ENCODE measurements at places on chromosomes 1 and 21.

- DNase-seq = no peak
These were observed 4.3 kb downstream of the PTPN14 start for GRCh38 chr1:214546886-214547641.

DNA sequence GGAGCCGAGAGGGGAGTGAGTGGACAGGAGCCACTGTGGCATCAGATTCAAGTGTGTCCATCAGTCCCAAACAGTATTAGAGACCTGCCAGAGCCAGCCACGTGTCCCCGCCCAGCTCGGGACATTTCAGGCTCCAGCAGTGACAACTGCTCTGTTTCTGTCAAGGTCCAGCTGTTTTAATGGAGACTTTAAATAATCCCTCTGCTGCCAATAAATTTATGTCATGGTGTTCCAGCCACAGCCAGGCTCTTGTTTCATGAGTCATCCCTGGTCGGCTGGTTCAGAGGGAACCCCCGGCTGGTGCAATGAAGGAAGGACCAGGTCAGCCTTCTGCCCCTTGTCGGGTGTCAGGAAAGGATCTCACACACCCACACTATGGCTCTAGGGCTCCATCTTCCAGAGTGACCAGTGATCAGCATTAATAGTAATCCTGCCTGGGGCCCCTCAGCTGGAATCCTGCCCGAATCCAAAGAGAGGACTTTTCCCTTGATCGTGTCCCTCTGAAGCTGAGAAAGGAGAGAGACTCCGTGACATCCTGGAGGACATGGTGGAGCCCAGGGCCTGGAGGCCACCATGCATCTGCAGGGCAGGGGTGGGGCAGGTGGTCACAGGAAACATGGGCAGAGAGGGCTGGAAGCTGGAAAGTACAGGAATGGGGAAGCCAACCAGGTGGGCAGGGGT is 197.3 kb downstream of the MATN1 start:
- DNase-seq = peak; percentile 52

GRCh38 chr21:46005481-46005881 is 23.9 kb downstream of the COL6A1 start:
- DNase-seq = peak; percentile 4

DNA sequence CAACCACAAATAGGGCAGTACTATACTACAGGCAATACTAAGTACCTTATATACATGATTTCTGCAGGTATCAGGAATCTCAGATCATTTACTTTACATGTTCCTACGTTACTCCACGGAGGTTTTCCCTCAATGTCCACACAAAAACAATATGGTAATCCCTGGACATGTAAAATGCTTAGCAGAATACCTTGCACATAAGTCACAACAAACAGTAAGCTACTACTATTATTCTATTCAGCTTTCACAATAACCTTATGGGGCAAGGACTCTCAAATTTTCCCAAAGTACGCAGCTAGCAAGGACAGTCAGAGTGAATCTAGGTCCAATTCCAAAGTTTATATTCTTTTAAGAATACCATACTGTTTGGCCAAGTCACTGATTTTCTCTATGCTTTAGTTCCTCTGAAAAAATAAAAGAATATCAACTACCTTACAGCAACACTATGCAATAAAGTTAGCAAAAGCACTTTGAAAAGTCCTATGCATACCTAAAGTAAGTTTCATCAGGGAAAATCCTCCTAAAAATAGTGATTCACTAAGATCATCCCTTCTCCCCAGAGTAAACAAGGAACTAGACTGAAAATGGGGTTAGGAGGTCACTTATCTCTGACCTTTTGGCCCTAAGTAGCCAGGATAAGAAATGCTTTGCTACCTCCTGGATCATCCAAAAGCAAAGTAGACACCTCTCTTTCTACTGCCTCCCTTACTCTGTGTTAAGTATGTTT is 67.4 kb downstream of the LUZP1 start:
- no peak for DNase-seq

DNA sequence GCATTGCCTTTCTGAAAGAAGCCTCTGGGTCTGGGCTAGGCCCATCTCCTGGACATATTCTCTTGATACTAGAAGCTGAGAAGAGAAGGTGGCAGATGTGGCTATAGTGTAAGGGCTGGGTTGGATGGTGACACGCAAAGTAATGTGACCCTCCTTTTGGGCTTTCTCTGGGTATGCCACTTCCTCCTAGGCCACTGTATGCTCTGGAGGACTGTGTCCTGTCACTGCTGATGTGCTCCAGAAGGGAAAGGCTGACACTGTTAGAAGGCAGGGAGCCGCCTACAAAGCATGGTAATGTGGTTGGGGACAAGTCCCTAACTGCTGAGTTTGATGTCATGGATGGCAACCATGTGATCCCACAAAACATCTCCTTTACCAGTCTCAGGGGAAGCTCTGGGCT is 112.1 kb downstream of the BCAR3 start:
- DNase-seq = no peak

DNA sequence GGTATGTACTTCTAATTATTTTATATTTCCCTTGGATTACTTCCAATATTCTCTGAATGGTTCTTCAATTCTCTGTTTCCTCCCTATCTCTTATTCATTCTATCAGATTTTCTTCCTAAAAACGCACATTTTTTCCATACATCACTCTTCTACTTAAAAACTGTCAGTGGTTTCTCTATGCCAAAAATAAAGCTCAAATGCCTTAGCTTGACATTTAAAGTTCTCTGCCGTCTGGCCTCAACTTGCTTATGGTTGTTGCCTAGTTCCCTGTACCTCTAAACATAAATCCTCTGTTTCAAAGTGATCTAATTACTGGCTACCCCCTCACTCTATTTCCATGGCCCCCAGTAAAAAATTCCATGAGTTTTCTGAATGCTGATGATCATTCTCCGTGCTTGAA is 671.0 kb upstream of the ADGRL2 start:
- DNase-seq = no peak

DNA sequence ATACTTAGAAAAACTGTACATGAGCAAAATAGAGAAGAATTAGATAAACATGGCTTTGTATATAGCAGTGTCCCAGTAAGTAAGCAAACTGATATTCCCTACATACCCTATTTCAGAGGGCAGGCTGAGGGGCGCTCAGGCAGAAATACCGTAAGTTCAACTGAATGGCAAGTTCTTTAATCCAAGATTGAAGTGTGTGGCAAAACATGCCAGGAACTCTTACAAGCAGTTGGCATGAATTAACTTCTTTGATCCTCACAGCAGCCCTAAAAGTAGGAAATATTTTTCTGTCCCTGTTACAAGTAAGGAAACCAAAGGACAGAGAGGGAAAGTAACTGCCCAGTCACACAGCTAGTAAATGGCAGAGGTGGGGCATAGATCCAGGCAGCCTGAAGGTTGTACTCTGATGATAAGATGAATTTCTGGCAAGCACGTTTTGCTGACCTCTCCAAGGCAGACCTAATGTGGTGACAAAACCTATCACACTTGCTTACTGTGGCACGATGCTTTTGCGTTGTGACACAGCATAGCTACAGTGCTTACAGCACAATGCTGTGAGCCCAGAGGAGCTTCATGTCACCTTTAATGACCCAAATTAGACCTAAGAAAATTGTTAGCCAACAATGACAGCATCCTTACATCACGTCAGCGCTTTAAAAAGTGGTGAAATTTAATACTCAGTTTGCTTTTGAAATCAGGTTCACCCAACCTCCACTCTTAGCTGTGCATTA is 35.0 kb upstream of the THEM4 start:
- no peak for DNase-seq

- no peak for DNase-seq
These were observed at the start of gene GPA33 for GRCh38 chr1:167090314-167090942. Gene GPA33 (minus strand): TSS chr1:167090377. CDS start chr1:167090287, 90 bp downstream.

DNA sequence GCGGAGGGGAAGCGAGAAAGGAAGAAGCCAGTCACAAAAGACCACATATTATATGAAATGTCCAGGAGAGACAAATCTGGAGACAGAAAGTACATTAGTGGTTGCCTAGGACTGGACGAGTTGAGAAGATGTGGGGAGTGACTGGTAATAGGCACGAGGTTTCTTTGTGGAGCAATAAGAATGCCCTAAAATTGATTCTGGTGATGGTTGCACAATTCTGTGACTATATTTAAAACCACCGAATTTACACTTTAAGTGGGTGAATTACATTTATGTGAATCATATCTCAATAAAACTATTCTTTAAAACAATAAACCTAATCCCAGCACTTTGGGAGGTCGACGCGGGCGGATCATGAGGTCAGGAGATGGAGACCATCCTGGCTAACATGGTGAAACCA is 63.1 kb downstream of the ZNF281 start:
- no peak for DNase-seq

GRCh38 chr21:44418876-44419230 is 36.5 kb upstream of the LRRC3 start:
- DNase-seq = no peak

DNA sequence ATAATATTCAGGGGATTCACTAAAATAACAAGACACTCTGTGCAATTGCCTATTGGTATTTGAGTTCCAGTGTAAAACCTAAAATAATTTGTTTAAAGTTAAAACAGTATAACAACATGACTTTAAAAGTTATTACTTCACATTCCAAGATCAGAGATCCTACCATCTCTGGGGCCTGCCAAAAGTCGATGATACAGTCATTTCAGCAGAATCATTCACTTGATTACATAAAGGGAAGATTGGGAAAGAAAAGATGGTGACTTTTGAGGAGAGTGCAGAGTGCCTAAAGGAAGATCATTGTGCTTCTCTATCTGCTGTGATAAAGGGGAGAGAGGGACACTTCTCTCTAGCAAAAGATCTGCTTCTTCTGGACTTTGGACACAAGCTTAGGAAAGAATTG is 784.4 kb upstream of the ADGRL4 start:
- no peak for DNase-seq

- DNase-seq = no peak
These were observed 567.2 kb downstream of the PTPRU start for GRCh38 chr1:29803486-29803885.

DNA sequence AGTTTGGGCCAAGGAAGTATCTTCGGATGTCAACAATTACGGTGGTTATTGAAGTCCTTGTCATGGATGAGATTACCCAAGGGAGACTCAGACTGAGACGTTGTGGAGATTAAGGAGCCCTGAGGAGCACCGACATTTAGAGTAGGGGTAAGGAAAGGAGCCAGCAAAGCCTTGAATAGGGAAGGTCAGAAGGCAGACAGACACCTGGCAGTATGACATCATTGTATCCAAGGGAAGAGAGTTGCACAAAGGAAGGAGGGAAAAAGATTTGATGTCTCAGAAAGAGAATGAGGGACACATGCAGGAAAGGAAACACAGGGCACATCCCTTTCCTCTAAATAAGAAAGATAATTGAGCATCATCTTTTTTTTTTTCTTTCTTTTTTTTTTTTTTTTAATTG is 11.7 kb downstream of the LAMC2 start:
- no peak for DNase-seq

- DNase-seq = no peak
These were observed 11.2 kb upstream of the ADAMTSL4 start for GRCh38 chr1:150537732-150538684.

DNA sequence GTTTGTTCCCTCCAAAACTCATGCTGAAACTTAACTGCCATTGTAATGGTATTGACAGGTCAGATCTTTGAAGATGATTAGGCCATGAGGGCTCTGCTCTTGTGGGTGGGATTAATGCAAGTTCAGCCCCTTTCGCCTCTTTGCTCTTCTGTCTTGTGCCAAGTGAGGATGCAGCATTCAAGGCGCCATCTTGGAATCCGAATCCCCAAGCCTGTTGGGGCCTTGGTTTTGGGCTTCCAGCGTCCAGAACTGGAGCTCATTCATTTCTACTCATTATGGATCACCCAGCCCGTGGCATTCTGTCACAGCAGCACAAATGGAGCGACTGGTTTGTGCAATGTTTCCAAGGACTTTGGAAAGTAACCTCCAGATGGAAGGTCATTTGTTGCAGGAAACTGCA is 5.6 kb downstream of the TTC34 start:
- DNase-seq = no peak

GRCh38 chr1:161185732-161186311 is 8.5 kb upstream of the B4GALT3 start:
- DNase-seq = no peak

DNA sequence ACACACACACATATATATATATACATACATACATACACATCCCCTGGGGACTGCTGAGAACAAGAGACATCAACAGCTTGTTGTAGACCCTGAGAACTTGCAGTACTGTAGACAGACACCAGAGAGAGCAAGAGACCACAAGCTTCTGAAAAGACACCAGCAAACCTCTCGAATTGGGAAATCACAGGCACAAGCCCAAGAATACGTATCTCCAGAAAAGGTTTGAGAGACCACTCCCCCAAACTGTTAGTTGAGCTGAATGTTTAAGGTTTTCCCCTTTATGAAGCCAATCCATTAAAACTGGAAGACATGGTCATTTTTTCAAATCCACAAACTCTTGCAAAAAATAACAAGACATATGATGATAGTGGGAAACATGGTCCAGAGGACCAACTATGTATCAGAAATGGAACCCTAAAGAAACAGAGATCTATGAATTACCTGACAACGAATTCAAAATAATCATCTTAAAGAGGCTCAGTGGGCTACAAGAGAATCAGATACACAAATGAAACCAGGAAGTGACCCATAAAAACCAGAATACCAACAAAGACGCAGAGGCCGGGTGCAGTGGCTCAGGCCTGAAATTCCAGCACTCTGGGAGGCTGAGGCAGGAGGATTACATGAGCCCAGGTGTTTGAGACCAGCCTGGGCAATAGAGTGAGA is 45.1 kb downstream of the SLC2A1 start:
- peak; percentile 42 for DNase-seq

- DNase-seq = no peak
These were observed 4.4 kb upstream of the WDR64 start for GRCh38 chr1:241647658-241648057.

GRCh38 chr1:248851390-248851789 is 7.5 kb downstream of the ZNF692 start:
- no peak for DNase-seq

GRCh38 chr1:222953585-222953984 is 138.7 kb downstream of the DISP1 start:
- no peak for DNase-seq

DNA sequence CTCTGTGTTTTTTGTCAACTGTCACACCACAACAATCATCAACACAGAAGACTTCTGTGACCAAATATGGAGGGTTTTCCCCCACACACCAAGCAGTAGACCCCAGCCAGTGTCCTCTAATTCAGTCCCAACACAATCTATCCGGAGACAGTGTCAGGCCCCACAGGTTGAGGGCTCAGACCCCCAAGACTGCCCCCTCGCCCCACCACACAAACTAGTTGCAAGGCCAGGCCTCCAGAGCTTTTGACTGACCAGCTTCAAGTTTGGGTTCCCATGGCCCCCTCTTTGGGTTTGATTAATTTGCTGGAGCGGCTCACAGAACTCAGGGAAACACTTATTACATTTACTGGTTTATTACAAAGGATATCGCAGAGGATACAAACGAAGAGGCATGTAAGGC is 37.2 kb downstream of the NEK2 start:
- no peak for DNase-seq

- DNase-seq = no peak
These were observed 42.5 kb upstream of the TARDBP start for GRCh38 chr1:10969971-10970332.

GRCh38 chr21:40466893-40467483 is 380.0 kb downstream of the DSCAM start:
- no peak for DNase-seq

GRCh38 chr1:40753142-40753882 is 30.3 kb upstream of the KCNQ4 start:
- no peak for DNase-seq

- no peak for DNase-seq
These were observed 130.7 kb downstream of the COQ8A start for GRCh38 chr1:227070638-227071285.

Measured in nephron progenitor cell (in vitro differentiated cells).